ENCODE measurements at places on chromosomes 3 and 15.

DNA sequence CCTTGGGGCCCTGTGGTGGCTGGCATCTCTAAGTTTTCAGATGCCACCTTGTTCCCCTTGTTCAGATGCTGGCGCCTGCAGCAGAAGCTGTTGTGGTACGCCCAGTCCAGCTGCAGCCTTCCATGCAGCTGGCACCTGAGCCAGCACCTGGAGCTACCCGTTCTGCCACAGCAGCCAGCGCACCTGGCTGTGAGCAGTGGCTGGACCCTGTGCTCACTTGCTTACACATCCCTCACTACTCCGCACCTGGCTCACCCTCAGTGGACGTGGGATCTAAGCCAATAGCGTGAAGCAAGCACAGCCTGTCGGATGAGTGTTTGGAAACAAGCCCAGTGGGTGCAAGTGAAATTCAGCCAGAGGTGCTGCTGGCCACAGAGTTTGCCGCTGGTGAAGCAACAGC, 607.5 kb upstream of the BCHE start:
- DNase-seq = no peak

DNA sequence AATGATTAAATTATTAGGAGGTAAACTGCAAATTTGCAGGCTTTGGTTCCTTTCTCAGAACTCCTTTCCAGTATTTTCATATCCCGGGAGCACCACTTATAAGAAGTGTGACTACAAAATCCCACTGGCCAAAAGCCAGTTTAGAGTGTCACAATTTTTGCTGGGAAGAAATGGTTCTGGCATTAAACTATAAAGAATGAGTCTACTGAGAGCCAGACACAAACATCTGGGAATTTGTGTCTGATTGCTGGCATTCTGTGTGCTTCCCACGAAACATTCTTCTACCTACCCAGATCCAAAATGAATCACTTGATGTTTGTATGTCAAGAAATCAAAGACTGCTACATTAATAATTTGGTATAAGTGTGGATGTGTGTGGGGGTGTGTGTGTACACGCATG, 82.8 kb downstream of the DUT start:
- DNase-seq = peak; percentile 94

- no peak for DNase-seq
These were observed 264.0 kb downstream of the RBMS3 start for GRCh38 chr3:29544701-29545363.

GRCh38 chr3:149160754-149161300, 31.4 kb downstream of the HPS3 start:
- DNase-seq = peak; percentile 58

DNA sequence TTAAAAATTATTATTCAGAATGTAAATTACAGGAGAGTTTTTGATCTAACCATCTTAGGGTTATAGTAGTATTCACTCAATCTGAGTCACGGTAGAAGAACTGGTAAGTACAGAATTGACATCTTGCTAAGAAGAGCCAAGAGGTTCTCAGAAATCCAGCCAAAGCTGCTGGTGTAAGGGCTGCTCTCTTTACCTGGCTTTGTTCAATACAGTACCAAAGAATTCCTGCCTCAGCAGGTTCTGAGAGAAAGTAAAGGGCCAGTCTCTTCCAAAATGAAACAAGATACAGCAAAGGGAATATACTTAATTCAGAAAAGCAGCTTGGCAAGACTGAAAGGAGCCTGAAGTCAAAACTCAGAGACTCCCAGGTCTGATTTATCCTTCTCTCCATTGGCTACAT, 193.1 kb downstream of the TNIK start:
- no peak for DNase-seq

- no peak for DNase-seq
These were observed 1.3 kb upstream of the CPA3 start for GRCh38 chr3:148863814-148864213.

DNA sequence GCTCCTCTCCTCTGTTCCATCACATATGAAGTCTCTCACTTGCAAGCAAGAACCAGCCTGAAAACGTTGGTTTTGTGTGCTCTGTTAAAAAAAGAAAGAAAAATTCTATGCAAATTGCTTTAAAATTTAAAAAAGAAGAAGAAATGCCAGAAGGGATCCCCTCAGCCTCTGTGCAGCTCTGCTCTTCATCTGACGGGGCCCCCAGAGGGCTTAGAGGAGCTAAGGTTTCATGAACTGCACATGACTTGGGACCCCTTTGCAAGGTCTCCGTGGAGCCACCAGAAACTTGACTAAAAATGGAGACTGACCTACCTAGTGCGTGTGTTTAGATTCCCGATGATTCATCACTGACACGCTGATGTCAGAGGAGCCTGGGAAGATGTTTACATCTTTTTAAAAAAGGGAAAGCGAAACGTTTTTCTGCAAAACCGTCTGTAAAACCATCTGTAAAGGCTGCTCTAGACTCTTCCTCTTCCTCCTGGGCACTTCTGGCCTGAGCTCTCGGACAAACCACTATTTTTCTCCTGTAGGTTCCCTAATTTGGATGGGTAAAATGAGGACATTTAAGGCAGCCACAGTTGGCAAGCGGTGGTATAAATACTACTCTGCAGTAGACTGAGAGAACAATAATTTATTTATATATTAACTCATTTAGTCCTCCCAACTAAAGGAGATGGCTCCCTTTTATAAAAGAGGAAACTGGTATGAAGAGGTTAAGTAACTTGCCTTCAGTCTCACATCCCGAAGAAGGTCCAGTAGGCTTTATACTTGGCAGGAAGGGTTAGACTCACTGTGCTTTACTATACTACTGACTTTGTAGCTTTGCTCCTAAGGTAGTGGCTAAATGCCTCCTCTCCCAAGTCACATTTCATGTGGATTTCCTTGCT, 67.2 kb upstream of the POLG start:
- DNase-seq = peak; percentile 53

DNA sequence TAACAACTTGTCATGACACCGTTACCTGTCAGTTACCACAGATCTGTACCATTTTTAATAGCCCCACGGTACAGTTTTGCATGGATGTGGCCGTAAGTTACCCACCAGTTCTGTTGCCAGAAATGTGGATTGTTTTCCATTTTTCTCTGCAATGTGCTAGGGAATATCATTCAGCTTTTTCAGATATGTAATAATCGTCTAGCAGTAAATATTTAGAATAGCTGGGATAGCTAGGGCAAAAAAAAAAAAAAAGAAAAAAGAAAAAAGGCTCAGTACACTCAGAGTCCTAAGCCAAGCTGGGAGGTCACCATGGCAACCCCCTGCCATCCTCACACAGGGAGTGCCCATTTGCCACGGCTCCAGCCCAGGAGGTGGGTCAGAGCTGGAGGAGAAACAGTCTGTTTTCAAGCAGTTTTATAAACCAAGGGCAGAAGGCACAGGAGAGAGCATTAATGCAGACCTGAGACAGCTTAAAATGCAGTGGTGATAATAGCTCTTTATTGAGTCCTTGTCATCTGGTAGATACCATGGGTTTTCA, 25.2 kb downstream of the PAQR5 start:
- DNase-seq = peak; percentile 60

DNA sequence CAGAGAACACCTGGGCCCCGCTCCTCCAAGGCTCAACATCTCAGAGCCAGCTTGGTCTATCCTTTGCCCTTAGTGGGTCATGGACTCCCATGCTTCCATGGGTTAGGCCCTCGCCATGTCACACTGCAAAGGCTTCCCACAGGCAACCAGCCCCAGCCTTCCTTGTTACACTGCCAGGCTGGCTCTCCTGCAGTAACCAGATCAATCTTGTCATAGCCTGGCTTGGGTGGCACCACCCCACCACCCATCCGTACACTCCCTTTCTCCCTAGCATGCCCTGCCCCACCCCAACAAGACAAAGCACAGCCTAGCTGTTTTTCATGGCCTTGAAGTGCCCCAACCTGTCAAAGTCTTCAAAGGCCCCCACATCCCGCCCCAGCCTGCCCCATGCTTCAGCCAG, 30.5 kb downstream of the CA12 start:
- DNase-seq = no peak

GRCh38 chr3:192409201-192409837, 318.0 kb downstream of the FGF12 start:
- DNase-seq = peak; percentile 18

- DNase-seq = peak; percentile 11
These were observed 36.0 kb upstream of the TIMP4 start for GRCh38 chr3:12194669-12195161.

GRCh38 chr3:106610362-106610959, 741.6 kb upstream of the CBLB start:
- peak; percentile 64 for DNase-seq

DNA sequence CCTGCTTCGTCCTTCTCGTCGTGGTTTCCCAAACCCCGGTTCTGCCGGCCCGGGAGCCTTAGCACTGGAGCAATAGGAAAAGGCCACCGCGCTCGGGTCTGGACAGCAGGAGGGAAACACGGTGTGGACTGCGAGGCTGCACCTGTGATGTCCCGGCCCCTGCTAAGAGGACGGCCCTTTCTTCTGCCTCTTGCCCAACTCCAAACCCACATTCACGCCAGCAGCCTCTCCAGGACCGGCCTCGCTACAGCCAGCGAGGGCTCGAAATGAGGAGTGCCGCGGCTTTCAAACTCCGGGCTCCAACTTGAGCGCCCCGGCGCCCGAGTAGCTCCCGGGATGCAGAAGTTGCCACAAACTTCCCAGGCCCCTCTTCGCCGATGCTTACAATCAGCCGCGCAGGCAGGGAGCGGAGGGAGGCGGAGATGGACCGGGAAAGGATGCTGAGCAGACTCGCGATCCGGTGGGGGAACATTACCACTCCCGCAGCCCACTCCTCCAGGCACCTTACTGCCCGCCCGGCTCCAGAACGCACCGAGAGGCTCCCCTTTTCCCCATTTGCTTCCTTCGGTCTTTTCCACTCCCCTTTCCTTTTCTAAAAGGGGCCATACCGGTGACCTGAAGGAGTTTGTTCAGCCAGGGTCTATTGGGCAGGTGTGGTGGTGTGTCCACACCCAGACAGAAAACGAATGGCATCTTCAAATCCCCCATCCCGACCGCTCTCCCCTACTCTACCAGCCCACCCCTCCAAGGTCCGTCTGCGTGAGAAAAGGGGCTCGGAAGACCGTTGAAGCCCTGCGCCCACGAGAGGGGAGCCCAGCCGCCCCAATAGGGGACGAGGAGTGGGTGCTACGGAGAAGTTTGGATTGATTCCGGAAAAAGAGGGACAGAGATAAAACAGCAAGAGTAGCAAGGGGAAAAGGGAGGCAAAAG, 18.8 kb upstream of the SATB1 start:
- no peak for DNase-seq

DNA sequence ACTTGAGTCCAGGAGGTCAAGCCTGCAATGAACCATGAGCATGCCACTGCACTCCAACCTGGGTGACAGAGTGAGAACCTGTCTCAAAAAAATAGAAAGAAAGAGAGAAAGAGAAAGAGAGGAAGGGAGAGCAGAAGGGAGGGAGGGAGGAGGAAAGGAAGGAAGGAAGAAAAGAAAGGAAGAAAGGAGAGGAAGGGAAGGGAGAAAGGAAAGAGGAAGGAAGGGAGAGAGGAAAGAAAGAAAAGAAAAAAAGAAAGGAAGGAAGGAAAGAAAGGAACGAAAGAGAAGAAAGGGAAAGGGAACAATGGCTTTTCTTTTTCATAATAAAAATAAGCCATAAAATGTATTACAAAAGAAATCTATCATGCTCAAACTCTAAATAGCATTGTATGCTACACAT, 116.9 kb downstream of the ZNF385D start:
- no peak for DNase-seq

GRCh38 chr3:172629470-172629869, 81.4 kb downstream of the NCEH1 start:
- DNase-seq = peak; percentile 80

DNA sequence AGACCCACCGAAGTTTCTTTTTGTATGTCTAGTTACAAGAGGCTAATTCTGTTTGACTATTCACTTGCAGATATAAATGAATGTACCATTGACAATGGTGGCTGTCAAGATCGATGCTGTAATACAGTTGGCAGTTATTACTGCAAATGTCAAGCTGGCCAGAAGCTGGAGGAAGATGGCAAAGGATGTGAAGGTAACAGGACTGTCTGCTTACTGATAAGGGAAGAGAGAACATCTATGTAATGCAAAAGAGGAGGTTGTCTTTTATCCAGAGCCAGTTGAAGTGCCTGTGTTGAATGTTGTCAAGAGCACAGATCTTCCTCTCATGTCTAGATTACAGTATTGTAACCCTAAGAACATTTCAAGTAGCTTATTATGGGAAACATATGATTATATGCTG, 549.5 kb upstream of the GOLIM4 start:
- DNase-seq = no peak

- DNase-seq = peak; percentile 88
These were observed 86.6 kb downstream of the FNDC3B start for GRCh38 chr3:172125963-172126457.

- DNase-seq = no peak
These were observed 788.7 kb downstream of the OTOL1 start for GRCh38 chr3:162285259-162285658.
